ENCODE measurements at places on chromosomes 16 and 17.

DNA sequence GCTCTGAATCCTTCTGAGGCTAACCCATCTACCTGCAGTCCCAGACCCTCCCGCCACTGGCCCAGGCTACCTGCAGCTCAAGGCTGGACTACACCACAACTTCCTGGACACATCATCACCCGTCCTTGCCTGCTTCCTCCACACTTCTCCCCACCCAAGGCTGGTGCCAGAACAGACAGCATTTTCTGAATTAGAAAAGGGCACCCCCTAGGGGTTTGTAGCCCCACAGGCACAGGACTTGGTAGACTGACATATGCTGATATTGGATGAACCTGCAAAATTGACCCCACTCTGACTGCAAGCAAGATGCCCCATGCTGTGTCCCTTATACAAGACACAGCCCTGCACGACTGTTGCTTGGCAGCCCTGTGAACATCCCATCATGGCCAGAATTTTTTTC is 271.5 kb upstream of the C16orf82 start:
- DNase-seq: no peak

- no peak for DNase-seq
Measured at GRCh38 chr17:34874478-34874877, 86.8 kb downstream of the CCT6B start.

DNA sequence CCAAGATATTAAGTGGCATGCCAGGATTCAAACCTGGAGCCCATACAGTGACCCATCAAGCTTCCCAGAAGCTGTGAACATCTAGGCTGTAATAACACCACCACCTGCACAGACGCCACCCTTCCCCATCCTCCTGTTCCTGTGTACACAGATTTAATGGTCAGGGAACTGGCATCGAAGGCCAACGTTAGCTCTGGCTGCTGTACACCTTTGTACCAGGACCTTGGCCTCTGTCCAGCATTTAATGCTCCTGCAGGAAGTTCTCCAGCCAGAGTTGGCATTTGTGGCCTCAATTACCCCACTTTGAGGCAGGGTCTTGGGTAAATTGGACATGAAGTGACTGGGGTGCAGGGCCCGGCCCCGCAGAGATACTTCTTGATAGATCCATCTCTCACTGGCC is 49.3 kb downstream of the SCNN1B start:
- DNase-seq: no peak

- DNase-seq: no peak
Measured at GRCh38 chr16:2082171-2082982, 34.6 kb downstream of the TSC2 start.

DNA sequence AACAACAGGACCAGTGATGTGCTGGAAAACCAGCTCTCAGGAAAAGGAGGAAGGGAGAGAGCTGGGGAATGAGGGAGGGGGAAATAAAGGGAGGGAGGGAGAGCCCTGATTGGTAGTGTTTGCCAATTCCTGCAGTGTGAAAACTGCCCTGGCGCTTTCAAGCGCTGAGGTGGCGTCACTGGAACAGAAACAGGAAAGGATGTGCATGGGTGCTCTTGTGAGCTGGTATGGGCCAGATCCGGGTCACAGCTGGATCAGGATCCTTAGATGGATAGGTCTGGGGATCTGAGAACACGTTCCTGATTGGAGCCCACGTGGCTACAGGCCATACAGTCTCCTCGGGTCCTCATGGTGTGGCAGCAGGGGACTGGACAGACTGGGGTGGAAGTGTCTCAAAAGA is 16.7 kb upstream of the MLKL start:
- DNase-seq: no peak

GRCh38 chr17:8412089-8412488 is 14.5 kb upstream of the RNF222 start:
- DNase-seq: no peak

GRCh38 chr16:12119037-12119436 is 142.5 kb downstream of the SNX29 start:
- DNase-seq: no peak

- no peak for DNase-seq
Measured at GRCh38 chr17:27545562-27546229, 85.3 kb upstream of the LGALS9 start.

GRCh38 chr17:56599088-56599487 is 5.6 kb downstream of the NOG start:
- DNase-seq: no peak

- DNase-seq: no peak
Measured at GRCh38 chr16:4491898-4492297, 15.7 kb downstream of the HMOX2 start.

DNA sequence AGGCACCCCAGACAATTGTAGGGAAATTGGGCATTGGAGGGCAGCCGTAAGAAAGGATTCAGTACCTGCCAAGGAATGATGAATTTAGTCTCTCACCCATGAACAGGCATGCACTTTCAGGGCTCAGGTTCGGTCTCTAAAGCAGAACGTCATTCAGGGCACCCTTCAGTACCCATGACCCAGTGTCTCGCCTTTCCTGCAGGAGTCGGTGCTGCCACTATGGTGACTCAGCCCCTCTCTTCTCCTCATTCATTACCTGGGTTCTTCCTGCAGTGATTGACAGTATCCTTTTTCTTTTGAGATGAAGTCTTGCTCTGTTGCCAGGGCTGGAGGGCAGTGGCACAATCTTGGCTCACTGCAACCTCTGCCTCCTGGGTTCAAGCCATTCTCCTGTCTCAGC is 8.4 kb downstream of the SOST start:
- no peak for DNase-seq

DNA sequence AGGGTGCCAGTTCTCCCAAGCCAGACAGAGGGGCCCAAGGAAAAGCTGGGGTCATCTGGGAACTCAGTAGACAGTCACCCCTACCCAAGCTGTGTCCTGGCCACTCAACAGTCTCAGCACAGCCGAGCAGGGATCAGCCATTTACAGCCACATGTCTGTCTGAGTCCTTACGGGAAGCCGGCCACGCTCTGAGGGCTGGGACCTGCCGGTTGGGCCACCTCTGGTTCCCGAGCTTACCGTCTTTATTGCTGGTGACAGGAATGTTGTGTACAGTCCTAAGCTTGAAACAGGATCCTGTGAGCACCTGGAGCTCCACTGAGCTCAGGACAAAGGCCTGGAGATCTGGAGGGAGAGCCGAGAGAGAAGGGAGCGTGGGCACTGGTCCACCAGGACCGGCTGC is 59.8 kb downstream of the TIMM22 start:
- DNase-seq: no peak
